Kidney glomerular epithelial cell (primary cell): ENCODE measurements at places on chromosomes 5 and 9.

GRCh38 chr5:76513476-76513875, 109.7 kb downstream of the F2RL2 start:
- DNase-seq = no peak

- peak; percentile 17 for DNase-seq
These were observed 3.2 kb downstream of the GRPEL2 start for GRCh38 chr5:149348518-149348917.

DNA sequence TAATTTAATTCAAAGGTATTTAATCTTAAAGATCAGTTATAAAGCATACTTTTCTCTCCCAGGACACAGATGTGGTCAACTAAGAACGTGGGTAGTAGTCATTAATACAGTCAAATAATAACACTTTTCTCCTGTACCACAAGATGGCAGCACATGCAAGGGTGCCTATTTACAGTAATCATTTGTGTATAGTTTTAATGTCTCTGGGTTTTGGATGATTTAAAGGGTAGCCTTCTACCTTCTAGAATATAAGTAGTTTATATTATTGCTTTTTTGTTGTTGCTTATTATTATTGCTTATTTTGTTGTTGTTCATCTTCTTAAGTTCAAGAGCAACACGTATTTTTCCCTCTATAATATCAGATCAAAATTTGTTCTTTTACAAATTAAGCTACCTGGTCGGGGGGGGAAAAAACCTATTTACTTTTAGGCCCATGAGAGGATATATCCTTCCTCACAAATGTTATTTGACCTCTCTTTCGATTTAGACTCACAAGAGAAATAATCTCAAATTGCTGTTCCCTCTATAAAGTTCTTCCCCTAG, 59.6 kb upstream of the SLC27A6 start:
- DNase-seq = peak; percentile 46

DNA sequence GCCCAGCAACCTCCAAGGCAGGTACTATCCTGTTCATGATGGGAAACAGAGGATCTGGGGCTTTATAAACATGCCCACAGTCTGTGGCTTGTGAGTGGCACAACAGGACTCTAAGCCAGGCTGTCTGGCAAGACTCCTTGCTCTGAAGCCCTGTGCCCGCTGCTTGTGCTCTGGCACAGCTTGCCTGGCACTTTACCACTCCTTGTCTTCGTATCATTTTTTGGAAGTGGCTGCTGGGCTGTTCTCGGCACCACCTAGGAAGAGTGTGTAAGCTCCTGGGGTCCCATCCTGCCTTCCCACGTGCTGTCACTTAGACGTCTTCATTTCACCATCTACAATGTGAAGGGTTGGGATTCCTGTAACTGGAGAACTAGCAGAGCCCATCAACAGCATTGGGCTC, 59.3 kb upstream of the GLRX start:
- DNase-seq = no peak

DNA sequence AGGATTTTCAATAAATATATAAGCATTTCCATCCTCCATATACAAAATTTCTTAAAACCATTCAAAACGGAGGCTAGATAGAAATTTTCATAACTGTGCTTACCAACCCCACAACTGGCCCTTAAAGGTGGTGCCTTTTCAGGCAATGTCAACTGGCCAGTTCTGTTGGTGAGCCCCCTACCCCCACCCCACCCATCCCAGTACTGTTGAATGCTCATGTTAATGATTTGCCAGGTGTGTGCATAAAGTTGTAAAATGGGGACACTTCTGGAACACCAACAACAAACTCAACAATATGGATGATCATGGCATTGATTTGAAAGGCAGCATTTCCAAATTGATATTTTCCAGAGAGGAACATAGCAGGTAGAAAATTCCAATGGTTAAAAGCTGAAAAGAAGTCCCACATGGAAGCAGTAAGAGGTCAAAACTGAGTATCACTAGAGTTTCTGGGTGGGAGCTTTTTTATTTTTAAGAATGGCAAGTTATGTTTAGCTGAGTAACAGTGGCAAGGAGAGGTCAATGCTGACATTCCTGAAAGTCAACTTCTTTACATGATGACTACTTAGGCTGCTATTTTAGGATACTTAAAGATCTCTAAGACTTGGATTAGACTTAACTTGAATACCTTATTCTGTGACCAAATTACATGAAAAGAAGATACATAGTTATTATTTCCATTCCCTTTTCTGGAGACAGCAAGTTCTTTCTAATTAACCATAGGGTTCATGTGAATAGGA, 2.7 kb downstream of the LEAP2 start:
- no peak for DNase-seq

DNA sequence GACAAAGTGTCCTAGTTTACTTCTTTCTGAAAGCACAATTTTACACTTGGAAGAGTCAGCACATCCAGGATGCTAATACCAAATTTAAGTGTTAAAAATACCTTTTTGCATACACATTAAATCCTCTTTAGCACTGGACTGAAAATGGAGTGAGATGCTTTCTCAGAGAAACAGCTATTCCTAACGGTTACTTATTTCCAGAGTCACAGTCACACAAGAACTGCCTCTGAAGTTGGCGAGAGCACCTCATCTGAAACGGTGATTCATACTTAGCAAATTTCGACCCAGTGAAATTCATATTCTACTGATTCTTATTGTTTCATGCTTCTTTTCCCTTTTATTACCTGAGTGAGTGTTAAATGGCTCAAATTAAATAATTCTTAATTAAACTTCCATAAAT, 12.2 kb downstream of the CDH18 start:
- DNase-seq = no peak

GRCh38 chr9:18207735-18208134, 266.2 kb upstream of the ADAMTSL1 start:
- DNase-seq = no peak

DNA sequence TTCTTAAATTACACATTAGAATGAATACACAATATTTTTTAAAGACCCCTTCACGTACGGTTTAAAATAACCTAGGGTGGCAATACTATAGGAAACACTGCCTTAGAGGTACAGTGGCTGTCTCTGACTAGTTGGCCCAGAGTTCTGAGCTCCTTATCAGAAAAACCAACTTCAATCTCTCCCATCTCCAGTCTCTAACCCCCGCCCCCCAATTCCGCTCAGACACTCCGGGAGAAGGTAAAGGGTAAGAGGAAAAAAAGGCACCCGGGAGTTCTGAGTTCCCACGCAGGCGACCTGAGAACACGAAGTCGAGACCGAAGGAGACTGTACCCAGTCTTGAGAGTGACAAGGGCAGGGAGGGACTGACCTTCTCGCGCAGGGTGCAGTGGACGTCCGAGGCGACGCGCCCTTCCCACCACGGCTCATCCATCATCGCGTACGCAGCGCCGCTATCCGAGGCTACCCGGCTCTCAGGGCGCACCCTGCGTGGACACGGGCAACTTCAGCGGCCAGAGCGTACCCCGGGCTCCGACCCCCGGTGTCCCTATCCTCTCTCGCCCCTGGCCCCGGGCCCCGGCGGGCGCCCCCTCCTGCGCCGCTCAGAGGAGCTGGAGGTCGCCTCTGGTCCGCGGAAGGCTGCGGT, 752 bp downstream of the CCNJL start:
- no peak for DNase-seq

- DNase-seq = no peak
These were observed 22.9 kb downstream of the LMBRD2 start for GRCh38 chr5:36128795-36129194.

- no peak for DNase-seq
These were observed 15.3 kb downstream of the MYMK start for GRCh38 chr9:133509179-133510083.

DNA sequence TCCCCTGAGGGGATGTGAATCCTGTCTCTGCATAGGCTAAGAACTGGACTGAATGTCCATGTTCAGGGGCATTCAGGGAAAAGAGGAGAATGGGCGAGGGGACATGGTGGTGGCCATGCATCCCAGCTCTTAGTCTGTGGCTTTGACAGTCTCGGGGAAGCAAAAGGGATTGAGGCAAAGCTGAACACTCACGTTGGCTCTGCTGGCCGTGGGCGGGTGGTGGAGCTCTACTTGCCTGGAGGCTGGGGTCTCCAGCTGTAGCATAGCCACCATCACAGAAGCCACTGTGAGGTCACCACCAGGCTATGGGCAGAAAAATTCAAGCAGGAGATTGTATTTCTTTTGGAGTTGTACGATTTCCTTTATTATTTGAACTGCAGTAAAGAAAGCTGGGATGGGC, 4.1 kb downstream of the GARIN3 start:
- no peak for DNase-seq

DNA sequence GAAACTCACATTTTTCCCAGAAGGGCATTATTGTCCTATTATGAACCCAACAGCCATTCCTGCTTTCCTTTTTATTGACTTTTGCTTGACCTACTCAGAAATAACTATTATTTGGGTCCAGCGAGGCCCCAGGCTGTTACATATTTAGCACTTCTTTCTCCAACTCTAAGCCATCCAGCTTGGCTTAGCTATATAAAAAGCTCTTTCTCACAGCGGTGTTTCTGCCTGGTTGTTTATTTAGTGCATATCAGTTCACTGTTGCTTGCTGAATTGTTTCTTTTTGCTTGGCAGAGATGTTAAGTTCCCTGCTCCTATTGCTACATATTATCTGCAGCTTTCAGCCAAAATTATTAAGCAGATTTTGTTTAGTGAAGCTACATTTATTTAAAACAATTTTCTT, 1156.8 kb upstream of the SEMA6A start:
- DNase-seq = no peak

GRCh38 chr9:13606586-13606985, 327.1 kb upstream of the MPDZ start:
- no peak for DNase-seq

GRCh38 chr5:123783421-123783820, 271.4 kb downstream of the CSNK1G3 start:
- no peak for DNase-seq
